ENCODE measurements at places on chromosomes 13 and 19. TPM values are rescaled to one million over a fixed set of nuclear protein-coding genes. Genes with fewer than 3 reads are reported as not detected.

The KLK14 gene
- total RNA-seq: not detected

The PRKCG gene
- not detected for total RNA-seq

The WDR88 gene
- not detected for total RNA-seq

The LENG9 gene
- 3.1 TPM for total RNA-seq

The RGL3 gene
- 20.6 TPM for total RNA-seq

The TEKTIP1 gene
- total RNA-seq: not detected

DNA sequence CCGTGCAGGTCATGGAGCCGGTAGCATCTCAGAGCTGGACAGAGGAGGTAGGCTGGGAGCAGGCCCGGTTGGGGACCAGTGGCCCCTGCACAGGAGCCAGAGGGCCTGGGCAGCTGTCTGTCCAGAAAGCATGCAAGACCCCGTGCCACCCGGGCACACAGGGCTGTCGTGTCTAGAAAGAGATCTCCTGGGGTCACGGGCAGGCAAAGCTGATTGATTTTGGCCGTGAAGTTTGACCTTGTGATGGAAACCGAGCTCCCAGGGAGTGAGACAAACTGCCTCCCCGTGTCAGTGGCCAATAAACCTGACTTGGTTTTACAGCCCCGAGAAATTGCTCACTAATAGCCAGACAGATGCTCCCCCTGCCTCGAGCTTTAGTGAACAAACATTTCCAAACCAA, 98.8 kb downstream of the KDM4B start:
- peak; percentile 49 for DNase-seq

DNA sequence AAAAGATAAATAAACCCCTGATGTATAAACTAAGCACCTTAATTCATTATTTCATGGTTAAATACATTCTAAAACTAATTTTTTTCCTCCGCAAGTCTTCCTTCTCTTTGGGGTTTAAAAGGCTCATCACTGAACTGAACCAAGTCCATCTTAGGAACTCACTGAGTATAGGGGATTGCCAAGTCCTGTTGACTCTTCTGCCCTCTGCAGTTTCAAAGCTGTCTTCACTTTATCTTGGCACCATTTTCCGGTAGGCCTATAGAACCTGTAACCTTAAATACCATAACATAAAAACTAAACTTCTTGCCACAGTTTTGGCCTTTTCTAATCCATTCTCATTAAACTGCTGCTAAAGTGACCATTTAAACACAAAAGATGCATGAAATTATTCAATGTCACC, 66.5 kb upstream of the USPL1 start:
- DNase-seq: peak; percentile 46

DNA sequence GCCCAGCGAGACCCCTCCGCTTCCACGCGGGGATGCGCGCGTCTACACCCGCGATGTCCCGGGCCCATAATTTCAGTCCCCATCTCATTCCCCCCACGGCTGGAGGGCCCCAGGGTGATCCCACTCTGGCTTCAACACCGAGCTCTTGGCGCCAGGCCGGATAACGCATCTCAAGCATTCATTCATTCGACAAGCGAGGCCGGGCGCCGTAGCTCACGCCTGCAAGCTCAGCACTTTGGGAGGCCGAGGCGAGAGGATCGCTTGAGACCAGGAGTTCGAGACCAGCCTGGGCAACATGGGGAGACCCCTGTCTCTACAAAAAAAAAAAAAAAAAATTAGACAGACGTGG, 5.9 kb downstream of the ANGPTL6 start:
- DNase-seq: no peak

- peak; percentile 57 for DNase-seq
Measured at GRCh38 chr19:8631425-8631819, 989 bp downstream of the NFILZ start.

- peak; percentile 91 for DNase-seq
Measured at GRCh38 chr19:46076951-46077814, 36.4 kb upstream of the IGFL4 start.

GRCh38 chr13:100131863-100132574, 43.1 kb downstream of the PCCA start:
- DNase-seq: peak; percentile 8

DNA sequence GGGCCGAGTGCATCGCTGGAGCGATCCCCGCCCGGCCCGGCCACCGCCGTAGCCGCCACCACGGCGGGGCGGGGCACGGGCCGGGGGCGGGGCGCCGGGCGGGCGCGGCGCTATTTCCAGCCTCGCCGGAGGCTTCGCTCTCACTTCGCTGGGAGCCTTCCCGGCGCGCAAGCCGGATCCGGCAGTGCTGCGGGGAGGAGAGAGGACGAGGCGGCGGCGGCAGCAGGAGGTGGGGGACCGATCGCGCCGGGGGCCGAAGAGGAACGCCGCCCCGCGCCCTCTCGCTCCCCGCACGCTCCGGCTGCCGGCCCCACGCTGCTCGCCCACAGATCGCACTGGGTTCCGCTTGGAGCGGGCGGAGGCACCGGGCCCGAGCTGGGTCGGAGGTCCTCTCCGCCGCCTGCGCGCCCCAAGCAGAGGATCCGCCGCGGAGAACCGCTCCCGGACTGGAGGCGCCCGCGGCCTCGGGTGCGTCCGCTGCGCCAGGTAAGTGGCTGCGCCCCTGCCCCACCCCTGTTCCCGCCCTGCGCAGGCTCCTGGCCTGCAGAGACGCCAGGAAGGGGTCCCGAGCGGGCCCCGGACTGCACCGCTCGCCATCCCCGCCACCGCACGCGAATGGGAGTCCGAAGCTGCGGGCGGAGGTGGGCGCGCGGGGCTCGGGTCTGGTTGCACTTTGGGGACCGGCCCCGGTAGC, at the start of gene CHST8:
CHST8 (plus strand) TSS at position 143 of the 694 bp plus-strand sequence. CDS start 67,309 bp downstream, outside the sequence.
- DNase-seq: peak; percentile 61

GRCh38 chr19:18045307-18046050, 37.5 kb downstream of the ARRDC2 start:
- DNase-seq: no peak

DNA sequence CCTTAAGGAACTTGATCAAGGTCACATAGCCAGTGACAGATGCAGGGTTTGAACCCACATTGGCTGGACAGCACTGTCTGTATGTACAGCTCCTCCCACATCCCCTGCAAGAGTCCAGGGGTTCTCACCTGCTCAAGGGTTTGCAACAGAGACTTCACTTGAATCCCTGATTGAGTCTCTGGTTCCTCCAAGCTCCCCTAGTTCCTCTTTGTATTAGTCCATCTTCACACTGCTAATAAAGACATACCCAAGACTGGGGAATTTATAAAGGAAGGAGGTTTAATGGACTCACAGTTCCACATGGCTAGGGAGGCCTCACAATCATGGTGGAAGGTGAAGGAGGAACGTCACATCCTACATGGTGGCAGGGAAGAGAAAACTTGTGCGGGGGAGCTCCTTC, 72.8 kb upstream of the CLDN10 start:
- DNase-seq: no peak

- DNase-seq: no peak
Measured at GRCh38 chr13:100597253-100597652, 8.7 kb upstream of the GGACT start.

DNA sequence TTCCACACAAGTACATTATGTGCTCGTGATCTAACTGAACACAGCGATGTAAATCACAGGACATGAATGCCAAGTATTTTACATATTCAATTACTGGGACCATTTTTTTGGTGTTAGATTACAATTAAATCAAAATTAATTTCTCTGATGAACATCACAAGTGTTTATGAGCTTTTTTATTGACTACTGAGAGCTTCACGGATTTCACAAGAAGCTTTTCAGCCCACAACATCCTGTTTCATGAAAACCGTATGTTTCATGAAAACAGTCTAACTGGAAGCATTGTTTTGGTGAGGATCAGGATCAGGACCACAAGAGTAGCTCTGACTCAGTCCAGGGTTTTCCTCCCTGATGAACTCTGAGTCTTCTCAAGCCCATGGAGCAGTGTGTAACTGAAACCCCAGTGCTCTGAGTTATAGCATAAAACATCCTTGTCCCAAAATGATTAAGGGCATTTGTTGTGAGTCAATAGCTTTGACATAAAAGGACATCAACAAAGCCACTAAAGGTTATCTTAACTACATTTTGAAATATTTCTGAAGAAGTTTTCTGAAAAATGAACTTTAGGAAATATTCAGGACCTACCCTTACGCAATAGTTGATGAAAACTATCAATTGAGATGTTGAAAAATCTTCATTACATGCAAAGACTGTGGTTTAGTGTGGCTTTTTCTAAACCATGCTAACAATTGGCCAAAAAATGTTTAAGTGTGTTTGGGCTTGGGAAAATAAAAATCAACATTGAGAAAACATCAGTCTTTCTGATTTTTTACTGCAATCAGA, 49.3 kb downstream of the UFM1 start:
- peak; percentile 15 for DNase-seq

DNA sequence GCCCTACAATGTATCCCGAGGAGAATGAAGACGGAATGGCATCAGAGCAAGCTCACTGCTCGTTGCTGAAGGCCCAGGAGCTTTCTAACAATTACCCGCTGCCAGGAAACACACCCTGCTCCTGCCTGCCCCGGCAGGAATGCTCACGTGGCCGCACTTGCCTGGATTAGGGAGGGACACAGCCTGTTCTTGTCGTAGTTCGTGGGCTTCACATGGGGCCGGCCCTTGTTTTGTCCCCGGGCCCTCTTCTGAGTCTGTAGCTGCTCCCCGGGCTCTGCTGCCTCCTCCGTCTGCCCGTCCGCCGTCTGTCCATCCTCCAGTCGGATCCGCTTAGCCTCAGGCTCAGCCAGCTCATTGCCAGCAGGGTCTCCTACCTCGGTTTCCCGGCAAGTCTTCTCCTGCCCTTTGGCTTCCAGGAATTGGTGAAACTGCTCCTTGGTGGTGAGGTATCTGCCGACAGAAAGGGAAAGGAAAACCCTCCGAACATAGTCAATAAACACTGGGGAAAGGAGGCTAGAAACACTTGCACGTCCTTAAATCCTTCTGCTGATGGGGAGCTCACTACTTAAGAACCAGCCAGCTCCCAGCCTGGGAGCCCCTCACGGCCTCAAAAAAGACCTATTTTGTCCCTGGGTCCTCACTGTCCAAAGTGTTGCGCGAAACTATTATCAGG, 941 bp downstream of the DUS3L start:
- DNase-seq: no peak

DNA sequence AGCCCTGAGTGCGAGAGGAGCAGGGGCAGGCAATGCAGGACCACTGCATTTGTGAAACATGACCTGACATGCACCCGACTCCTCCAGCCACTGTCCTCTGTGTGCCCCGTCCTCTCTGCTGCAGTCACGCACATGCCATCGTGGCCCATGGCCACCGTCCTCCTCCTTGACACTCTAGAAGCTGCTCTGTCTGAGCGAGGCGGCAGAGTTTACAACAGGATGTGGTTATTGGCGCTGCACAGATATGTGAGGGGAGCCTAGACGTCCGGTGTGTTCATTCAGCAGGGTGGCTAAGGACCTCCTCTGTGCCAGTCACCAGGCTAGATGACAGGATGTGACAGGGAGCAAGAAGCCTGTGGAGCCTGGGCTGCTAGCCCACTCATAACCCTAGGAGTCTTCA, 277.8 kb downstream of the FOXO1 start:
- DNase-seq: no peak

- no peak for DNase-seq
Measured at GRCh38 chr13:111323950-111324651, 3.7 kb downstream of the TEX29 start.

- no peak for DNase-seq
Measured at GRCh38 chr13:44748439-44748838, 172.3 kb upstream of the TSC22D1 start.

GRCh38 chr19:4541114-4541805, 1.4 kb upstream of the LRG1 start:
- DNase-seq: no peak

- DNase-seq: no peak
Measured at GRCh38 chr13:50999641-51000040, 90.0 kb downstream of the RNASEH2B start.

Measured in hepatocyte (in vitro differentiated cells).